Stimulated activated CD8-positive, alpha-beta memory T cell treated with anti-CD3 and anti-CD28 coated beads, Interleukin-7, amount 100 ng/mL, for 1 hour (primary cell): ENCODE measurements at places on chromosomes 5 and 9.

DNA sequence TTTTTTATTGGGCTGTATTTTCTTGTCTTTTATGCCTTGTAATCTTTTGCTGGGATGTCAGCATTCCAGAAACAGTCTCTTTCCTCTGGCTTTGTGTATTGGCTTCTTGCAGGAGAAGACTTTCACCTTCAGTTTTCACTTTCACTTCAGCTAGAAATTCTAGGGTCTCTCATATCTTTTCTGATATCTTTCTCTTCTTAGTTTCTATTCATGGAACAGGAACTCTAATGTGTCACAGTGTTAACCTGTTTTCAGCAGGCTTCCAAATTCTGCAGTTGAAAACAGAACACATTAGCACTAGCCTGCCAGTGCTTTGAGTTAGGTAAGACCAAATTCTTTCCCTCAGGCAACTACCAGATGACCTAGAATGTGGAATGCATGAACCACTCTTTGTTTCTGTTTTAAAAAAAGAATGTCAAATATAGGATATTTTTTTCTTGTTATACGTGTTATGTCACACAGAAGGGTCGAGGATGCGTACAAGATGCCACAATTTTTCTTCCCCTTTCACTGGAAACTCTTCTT is 164.7 kb downstream of the TUSC1 start:
- DNase-seq = no peak

- DNase-seq = no peak
Measured at GRCh38 chr9:93681269-93682154, 105.1 kb downstream of the PHF2 start.

- DNase-seq = no peak
Measured at GRCh38 chr9:100294341-100294740, 58.4 kb downstream of the TEX10 start.

DNA sequence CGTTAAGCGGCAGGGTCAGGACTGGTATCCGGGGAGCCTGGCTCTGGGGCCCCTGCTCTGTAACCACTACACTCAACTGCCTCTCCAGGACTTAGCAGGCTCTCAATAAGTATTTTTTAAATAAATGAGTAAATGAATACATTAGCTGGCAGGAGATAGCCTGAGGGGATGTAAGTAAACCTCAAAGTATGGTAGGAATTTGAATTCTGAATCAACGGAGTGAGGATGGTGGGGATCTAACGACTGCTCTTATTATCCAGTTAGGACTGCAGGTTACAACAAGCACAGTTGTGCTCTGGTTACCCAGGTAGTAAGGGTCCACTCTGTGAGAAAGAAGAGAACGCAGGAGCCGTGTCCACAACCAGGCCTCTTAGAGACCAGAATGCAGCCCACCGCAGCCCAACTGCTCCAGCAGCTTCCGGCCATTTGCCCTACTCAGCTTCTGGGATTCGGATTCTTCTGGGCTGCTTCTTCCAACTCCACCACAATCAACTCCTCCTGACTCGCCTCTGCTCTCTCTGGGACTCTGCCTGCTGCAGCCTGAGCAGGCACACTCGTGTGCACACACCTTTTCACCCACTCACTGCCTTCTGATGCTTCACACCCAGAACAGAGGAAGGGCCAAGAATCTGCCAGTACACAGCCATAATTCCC is 52.6 kb downstream of the MED27 start:
- no peak for DNase-seq

- no peak for DNase-seq
Measured at GRCh38 chr5:78744951-78745534, 96.5 kb upstream of the LHFPL2 start.

GRCh38 chr5:171614511-171614910 is 171.1 kb upstream of the SMIM23 start:
- DNase-seq = no peak

DNA sequence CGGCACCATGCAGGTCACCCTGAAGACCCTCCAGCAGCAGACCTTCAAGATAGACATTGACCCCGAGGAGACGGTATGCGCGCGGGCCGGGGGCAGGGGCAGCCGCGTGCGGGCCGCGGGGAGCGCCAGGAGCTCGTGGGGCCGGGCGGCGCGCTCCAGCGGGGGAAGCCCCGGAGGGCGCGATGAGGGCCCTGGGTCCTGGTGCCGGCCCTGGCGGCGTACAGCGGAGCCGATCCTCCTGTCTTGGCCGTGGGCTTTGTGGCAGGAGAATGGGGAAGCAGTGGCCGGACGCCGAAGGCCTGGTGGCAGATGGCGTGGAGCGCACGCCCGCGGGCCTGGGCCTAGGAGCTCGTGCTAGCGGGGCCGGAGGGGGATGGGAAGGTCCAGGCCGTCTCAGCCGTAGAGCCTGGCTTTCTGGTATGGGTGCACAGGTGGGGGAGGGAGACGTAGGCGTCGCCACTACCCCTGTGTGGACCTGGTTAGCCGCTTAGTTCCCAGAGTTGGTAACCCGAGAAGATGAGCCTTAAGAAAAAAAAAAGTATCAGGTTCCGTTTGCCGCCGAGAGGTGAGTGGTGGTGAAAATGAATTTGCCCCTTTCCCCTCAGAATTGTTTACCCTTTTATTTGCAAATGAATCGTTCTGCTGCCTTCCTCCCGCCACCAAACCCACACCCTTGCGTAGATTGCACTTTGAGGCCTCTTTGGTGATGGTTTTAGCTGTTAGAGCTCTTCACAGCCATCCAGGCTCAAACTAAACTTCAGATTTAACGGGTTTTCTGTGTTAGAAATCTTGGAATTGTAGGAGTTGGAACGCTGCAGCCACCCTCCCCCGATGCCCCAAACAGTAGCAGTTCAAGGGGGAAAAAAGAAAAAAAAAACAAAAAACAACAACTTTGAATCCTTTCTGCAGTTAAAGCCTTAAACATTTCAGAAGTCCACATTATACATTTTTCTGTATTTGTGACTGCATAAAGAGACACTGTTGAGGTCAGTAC is 841 bp downstream of the RAD23B start:
- peak; percentile 19 for DNase-seq

GRCh38 chr9:107483666-107484065 is 5.9 kb downstream of the KLF4 start:
- no peak for DNase-seq

GRCh38 chr5:173823721-173824567 is 64.2 kb upstream of the CPEB4 start:
- no peak for DNase-seq

DNA sequence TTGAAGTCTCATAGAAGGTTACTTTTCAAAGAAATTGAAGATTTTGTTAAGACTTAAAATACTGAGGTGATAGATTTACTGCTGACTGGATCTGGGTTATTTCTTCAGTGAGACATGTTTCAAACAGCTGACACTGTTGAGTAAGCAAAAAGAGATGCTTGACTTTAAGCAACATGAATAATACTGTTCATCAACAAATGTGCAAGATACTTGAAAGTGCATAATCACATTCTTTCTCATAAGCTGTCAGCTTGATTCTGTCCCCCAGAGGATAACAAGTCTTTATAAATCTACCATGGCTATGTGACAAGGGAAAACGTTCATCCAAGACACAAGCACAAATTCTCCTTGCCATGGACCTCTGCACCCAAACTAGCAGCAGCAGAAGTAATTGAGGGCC is 260.1 kb upstream of the CDH18 start:
- DNase-seq = no peak

- no peak for DNase-seq
Measured at GRCh38 chr5:167598166-167598565, 693.3 kb upstream of the WWC1 start.

- DNase-seq = no peak
Measured at GRCh38 chr9:122005597-122005996, 87.5 kb downstream of the TTLL11 start.

- DNase-seq = no peak
Measured at GRCh38 chr9:89967527-89967926, 362.7 kb downstream of the GADD45G start.

- DNase-seq = no peak
Measured at GRCh38 chr5:19497229-19497815, 490.7 kb downstream of the CDH18 start.

DNA sequence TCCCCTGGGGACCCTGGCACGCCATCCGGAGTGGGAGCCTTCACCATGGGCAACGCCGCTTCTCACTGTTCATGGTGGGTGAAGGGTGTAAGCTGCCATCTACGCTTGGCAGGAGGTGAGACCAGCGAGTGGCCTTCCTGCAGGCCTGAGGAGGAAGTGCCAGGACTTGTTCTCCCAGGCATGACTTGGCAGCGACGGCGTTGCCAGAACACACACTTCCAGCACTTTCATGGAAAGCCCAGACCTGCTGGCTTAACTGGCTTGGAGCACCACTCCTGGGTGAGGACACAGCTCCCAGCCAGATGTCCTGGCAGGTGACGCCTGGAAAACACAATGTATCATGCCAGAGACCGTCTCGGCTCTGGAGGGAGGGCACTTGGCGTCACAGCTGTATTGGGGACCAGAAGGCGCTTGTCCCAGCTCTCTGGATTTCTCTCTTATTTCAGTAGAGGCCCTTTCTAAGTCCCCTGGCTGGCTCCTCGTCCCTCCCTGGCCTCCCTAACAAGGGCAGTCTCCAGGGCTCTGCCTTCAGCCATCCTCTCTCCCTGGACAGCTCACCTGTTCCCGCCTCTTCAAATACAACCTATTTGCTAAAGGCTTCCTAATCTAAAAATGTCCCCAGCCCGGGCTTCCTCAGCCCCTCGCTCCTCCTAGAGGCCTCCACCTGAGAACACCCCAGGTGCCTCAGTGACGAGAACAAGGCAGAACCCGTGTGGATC is 188.3 kb downstream of the OLFM1 start:
- DNase-seq = no peak

GRCh38 chr5:137791799-137792198 is 37.6 kb upstream of the HNRNPA0 start:
- no peak for DNase-seq

GRCh38 chr5:761059-761771 is 23.3 kb downstream of the ZDHHC11B start:
- no peak for DNase-seq

DNA sequence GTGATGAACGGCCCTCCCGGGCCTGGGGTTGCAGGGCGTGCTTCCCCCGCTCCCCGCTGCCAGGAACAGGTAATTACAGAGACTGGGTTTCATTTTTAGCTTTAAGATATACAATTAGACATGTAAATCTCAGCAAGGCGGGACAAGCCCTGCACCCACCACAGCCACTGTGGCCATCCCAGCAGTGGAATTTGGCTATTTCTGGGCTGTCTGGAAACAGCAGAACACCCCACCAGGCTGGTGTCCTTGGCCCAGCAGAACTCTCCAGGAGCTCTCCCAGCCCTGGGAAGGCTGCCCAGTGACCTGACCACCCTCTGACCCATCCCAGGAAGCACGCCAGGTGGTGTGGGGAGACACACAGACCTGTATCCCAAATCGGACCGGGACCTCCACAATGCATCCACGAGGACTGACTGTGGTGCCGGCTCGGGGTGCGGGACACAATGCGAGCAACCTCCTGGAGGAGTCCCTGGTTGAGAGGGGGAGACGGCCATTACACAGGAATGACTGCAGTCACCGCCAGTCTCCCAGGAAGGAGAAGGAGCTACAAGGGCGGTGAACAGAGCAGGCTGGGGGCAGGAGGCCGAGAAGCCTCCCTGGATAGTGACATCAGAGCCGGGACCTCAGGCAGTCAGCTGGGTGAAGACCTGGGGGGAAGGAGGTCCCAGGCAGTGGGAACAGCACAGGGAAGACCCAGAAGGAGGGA is 17.3 kb downstream of the EEIG1 start:
- no peak for DNase-seq

DNA sequence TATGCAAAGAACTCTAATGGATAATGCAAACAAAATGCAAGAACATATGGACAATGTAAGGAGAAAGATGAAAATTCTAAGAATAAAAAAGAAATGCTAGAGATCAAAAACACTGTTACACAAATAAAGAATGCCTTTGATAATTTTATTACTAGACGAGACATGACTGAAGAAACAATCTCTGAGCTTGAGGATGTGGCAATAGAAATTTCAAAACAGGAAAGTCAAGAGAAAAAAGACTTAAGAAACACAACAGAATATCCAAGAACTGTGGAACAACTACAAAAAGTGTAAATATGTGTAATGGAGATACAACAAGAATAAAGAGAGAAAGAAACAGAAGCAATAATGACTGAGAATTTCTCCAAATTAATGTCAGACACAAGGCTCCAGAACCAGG is 140.5 kb upstream of the ACOT12 start:
- DNase-seq = no peak

DNA sequence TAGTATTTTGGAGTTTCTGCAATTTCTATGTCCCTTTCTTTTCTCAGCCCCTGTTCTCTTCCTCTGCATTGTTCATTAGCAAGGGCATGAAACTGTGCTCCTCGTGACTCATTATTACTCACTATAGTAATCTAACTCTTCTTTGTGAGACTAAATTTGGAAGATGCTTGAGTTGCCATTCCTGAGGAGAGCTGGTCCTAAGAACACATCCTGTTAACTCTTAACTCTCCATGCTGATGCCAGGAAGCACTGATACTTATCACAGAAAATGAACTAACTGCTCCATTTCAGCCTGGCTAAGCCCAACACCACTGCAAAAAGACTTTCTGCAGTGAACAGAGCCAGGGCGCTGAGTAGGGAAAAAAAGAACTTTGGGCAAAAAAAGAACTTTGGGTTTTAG is 10.6 kb upstream of the CSNK1A1 start:
- DNase-seq = no peak

DNA sequence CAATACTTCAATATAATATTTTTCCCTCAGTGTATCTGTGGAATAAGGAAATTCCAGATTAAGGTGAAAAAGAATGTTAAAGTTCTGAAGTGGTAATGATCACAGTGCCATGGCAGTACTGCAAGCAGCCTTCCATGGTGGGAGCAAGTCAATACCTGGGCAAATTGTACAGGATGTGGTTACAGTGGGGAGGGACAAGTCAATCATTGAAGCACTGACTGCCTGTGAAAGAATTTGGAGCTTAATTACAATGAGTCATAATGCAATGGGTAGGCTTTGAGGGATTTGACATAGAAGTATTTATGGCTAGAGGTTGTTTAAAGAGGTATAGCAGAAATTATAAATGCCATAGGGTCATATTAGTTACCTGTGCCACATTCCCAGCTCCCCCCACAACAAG is 786.5 kb upstream of the ACO1 start:
- no peak for DNase-seq
